ENCODE measurements at places on chromosomes 4 and X.
A peak's percentile ranks its signal among the peaks of the same experiment; 100 is the strongest.

DNA sequence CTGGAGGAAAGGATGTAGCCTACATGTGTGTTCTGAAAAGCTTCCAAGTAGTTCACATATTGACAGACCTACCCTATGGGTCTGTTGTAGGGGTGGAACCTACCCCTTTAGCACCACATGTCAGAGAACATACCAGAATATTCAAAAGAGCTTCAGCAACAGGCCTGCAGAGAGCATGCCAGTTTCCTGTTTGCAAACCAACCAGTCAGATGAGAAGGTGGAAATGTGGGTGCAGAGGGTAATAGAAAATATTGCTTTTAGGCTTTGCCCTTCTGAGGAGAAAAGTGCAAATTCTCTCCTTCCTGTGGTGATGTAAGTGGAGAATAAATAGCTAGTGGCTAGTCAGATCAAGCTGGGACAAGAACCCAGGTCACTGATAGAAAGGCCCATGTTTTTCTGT is 16.4 kb downstream of the INTS6L start:
- no peaks in the 10 kb centered on the region for H3K36me3 ChIP-seq
- no peak overlapping the region for H3K4me3 ChIP-seq
- no peak for DNase-seq
- H3K27me3 ChIP-seq: no peaks in the 10 kb centered on the region

GRCh38 chrX:10126834-10127233 is 29.9 kb upstream of the CLCN4 start:
- peaks cover 3% of the 10 kb centered on the region for H3K4me1 ChIP-seq
- no peak for DNase-seq
- H3K36me3 ChIP-seq: peaks cover 30% of the 10 kb centered on the region
- no peak overlapping the region for H3K4me3 ChIP-seq
- no peak overlapping the region for H3K27ac ChIP-seq

DNA sequence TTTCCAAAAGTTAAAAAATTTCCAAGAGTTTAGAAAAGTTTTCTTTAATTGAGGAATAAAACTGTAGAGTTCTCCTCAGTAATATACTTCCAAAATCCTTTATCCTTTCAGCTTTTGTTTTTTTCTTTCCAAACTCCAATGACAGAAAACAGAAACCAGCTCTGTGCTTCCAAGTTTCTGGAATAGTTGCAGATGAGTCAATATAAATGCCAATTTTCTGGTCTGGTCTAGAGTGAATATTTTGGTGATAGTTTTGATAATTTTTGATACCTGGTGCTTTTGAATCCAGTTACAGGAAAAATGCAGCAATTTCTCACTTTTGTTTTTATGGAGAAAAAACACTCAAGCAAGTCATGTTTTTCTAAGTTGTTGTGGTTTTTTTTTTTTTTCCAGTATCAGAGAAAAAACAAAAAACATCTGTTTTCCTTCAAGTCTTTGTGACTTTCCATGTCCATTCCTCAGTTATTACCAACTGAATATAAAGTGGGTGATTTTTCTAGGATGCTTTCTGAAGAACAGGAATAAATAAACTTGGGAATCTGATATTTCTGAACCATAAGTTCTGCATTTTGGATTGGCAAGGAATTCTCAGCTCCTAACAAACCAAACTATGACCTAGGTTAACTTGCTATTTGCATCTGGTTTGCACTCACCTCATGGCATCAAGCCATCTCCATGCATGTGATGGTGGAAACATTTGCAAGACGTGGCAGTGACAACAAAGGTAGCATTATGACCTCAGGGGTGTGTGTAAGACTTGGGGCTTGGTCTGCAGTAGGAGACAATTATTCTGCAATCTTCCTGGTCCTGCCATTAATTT is 139.1 kb downstream of the VEGFC start:
- no peak for DNase-seq
- no peaks in the 10 kb centered on the region for H3K4me1 ChIP-seq
- no peak overlapping the region for H3K4me3 ChIP-seq
- H3K27me3 ChIP-seq: no peaks in the 10 kb centered on the region
- no peak overlapping the region for H3K27ac ChIP-seq
- H3K36me3 ChIP-seq: no peaks in the 10 kb centered on the region

DNA sequence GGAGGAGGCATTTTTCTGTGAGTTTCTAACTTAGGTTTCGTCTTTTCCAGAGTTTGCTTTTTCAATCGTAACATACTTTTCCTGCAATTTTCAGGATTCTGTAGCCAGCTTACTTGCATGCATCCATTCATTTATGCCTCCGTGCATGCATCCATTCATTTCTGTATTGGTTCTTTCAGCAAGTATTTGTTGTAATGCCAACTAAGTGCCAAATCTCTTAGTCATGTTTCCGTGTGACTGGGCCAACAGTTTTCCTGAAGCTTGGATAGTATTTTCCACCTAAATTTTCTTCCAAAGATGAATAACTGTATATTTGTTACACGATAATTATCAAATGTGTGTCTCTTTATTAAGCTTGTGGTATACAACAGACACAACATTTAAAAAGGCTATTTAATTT is 41.5 kb downstream of the CBLL2 start:
- DNase-seq: no peak
- H3K27ac ChIP-seq: no peak overlapping the region
- no peaks in the 10 kb centered on the region for H3K4me1 ChIP-seq
- no peaks in the 10 kb centered on the region for H3K27me3 ChIP-seq
- no peaks in the 10 kb centered on the region for H3K36me3 ChIP-seq

DNA sequence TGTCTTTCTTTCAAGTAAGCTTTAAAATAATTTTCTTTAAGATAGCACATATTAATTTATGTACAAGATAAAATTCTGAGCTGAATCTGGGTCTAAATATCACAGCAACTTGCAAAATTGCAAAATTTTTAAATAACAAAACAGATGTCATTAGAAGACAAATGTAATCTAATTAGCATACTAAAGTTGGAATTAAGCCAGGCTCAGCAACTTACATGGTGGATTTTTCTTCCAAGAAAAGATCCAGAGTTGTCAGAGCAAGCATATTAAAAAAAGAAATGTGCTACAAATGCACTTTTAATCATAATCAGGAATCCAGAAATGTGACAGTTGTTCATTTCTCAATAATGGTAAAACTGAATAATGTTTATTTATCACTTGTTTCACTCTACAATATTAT is 906.9 kb upstream of the INTU start:
- no peak overlapping the region for H3K4me3 ChIP-seq
- no peaks in the 10 kb centered on the region for H3K27me3 ChIP-seq
- no peaks in the 10 kb centered on the region for H3K4me1 ChIP-seq
- H3K36me3 ChIP-seq: no peaks in the 10 kb centered on the region
- H3K27ac ChIP-seq: no peak overlapping the region
- no peak for DNase-seq

DNA sequence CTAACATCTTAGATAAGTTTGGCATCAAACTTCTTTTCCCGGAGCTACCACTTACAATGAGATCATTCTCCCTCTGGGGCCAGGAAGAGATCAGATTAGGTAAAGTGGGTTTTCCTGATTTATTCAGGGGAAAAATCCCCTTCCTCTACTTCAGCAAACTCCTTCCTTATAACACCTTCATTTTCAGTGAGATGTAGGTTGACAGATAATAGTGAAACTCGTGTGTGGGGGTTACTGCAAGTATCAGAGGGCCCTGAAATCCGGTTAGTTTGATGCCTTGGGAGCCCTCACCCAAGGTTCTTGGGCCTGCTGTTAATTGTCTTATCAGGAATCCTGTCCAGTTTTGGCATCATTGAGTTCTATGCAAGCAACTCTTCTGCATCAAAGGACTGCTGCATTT is 10.8 kb downstream of the FTHL17 start:
- no peaks in the 10 kb centered on the region for H3K27me3 ChIP-seq
- H3K36me3 ChIP-seq: no peaks in the 10 kb centered on the region
- no peak overlapping the region for H3K27ac ChIP-seq
- no peak for DNase-seq
- H3K4me3 ChIP-seq: no peak overlapping the region

GRCh38 chr4:80655662-80656061 is 320.1 kb downstream of the CFAP299 start:
- no peak for DNase-seq
- H3K27me3 ChIP-seq: no peaks in the 10 kb centered on the region
- no peaks in the 10 kb centered on the region for H3K4me1 ChIP-seq
- H3K4me3 ChIP-seq: no peak overlapping the region

DNA sequence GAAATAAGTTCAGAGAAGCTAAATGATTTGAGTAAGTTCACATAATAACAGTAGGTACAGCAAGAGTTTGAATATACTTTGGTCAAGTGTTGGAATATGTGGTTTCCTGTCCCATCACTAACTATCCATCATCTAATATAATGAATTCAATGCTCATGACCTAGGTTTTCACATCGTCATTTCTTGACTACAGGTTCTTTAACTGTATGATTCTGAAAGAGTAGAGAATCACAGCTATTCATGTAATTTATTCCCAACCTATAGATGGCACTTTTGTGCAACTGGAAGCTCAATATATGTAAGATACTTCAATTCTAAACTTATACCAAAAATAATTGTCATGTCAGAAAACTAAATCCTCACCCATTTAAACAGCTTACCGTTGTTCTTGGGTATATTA is 53.1 kb downstream of the TIGD2 start:
- H3K4me3 ChIP-seq: no peak overlapping the region
- no peaks in the 10 kb centered on the region for H3K36me3 ChIP-seq
- no peak overlapping the region for H3K27ac ChIP-seq
- no peaks in the 10 kb centered on the region for H3K4me1 ChIP-seq
- DNase-seq: no peak

DNA sequence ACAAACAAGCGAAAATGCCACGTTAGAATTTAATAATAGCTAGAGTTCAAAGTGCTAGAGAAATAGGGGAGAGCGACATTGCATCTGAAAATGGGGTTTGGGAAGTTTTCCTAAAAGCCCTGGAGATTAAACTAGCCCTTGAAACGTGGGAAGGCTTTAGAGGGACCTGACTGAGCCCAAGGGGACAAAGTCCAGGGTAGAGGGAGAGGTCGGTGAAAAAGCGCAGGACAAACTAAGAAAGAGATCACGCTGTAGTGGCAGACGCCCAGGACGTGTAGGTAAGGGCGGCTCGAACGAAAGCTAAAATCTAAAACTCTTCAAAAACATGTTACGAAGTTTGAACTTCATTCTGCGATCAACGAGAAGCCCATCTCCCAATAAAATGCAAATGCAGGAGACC is 1.1 kb upstream of the ATP11C start:
- no peaks in the 10 kb centered on the region for H3K36me3 ChIP-seq
- peak overlapping the region; percentile 66 for H3K4me3 ChIP-seq
- H3K27me3 ChIP-seq: no peaks in the 10 kb centered on the region
- H3K4me1 ChIP-seq: no peaks in the 10 kb centered on the region
- peak overlapping the region; percentile 92 for H3K27ac ChIP-seq
- DNase-seq: no peak

- H3K4me1 ChIP-seq: no peaks in the 10 kb centered on the region
- H3K36me3 ChIP-seq: no peaks in the 10 kb centered on the region
- no peak overlapping the region for H3K27ac ChIP-seq
- no peaks in the 10 kb centered on the region for H3K27me3 ChIP-seq
- DNase-seq: no peak
- no peak overlapping the region for H3K4me3 ChIP-seq
These were observed 231.7 kb downstream of the C4orf33 start for GRCh38 chr4:129327637-129328036.

- no peaks in the 10 kb centered on the region for H3K4me1 ChIP-seq
- no peak for DNase-seq
- H3K27ac ChIP-seq: no peak overlapping the region
- no peaks in the 10 kb centered on the region for H3K27me3 ChIP-seq
These were observed 55.8 kb downstream of the HHIP start for GRCh38 chr4:144701683-144702233.

- H3K27me3 ChIP-seq: no peaks in the 10 kb centered on the region
- H3K36me3 ChIP-seq: no peaks in the 10 kb centered on the region
- H3K27ac ChIP-seq: no peak overlapping the region
- H3K4me3 ChIP-seq: no peak overlapping the region
- no peaks in the 10 kb centered on the region for H3K4me1 ChIP-seq
- no peak for DNase-seq
These were observed 27.3 kb downstream of the MND1 start for GRCh38 chr4:153371701-153372234.

- H3K27ac ChIP-seq: no peak overlapping the region
- no peak overlapping the region for H3K4me3 ChIP-seq
- H3K36me3 ChIP-seq: no peaks in the 10 kb centered on the region
- H3K4me1 ChIP-seq: no peaks in the 10 kb centered on the region
- DNase-seq: no peak
These were observed 20.2 kb downstream of the CLIC2 start for GRCh38 chrX:155314260-155314659.

DNA sequence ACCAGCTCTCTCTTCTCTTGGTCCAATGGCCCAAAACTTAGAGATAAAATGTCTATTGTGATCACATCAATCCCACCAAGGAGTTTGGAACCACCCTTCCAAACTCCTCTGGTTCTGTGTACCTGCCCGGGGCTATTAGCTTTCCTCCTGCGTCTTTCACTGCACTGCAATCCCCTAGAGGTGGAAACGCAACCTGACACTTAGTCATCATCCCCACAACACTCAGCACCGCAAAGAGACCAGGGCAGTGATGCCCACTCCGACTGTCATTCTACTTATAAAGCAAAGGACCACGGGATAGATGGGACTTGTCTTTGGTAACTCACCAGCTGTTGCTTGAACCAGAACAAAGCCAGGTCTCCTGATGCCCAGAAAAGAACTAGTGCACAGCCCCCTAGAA is 22.0 kb downstream of the AFAP1 start:
- DNase-seq: no peak
- H3K36me3 ChIP-seq: no peaks in the 10 kb centered on the region
- H3K27me3 ChIP-seq: no peaks in the 10 kb centered on the region
- H3K4me1 ChIP-seq: no peaks in the 10 kb centered on the region
- H3K27ac ChIP-seq: no peak overlapping the region

- no peak overlapping the region for H3K27ac ChIP-seq
- H3K27me3 ChIP-seq: no peaks in the 10 kb centered on the region
- no peak for DNase-seq
- H3K4me3 ChIP-seq: no peak overlapping the region
These were observed 17.8 kb upstream of the HGFAC start for GRCh38 chr4:3423952-3424351.

DNA sequence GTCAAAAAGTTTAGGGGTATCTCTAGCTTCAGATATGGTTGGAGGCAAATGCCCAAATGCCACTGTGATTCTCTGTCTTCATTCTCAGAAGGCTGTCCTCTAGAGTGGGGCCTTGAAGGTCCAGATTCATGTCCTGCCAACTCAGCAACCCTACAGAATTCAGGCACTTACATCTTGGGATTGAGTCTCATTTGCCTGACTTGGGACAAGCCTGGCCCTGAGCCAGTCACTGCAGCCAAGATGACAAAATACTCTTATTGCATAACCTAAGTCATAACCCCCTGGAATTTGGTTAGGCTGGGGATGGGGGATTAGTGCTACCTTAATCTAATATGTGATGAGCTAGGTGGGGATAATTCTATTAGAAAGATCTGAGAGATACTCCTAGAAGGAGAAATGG is 100.5 kb downstream of the AREG start:
- peaks cover 5% of the 10 kb centered on the region for H3K4me1 ChIP-seq
- no peaks in the 10 kb centered on the region for H3K27me3 ChIP-seq
- DNase-seq: no peak
- no peaks in the 10 kb centered on the region for H3K36me3 ChIP-seq
- no peak overlapping the region for H3K4me3 ChIP-seq

DNA sequence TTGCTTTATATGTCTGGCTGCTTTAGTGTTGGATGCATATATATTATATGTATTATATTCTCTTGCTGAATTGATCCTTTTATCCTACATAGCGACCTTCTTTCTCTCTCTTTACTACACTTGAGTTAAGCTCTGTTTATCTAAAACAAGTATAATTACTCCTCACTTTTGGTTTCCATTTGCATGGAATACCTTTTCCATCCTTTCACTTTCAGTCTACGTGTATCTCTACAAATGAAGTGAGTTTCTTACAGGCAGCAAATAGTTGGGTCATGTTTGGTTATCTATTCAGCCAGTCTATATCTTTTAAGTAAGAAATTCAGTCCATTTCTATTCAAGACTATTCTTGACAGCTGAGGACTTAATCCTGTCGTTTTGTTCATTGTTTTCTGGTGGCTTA is 167.5 kb upstream of the USP38 start:
- DNase-seq: no peak
- no peak overlapping the region for H3K4me3 ChIP-seq
- H3K4me1 ChIP-seq: no peaks in the 10 kb centered on the region
- H3K27me3 ChIP-seq: no peaks in the 10 kb centered on the region
- H3K36me3 ChIP-seq: no peaks in the 10 kb centered on the region
